ENCODE measurements at places on chromosomes 6 and 20.
A peak's percentile ranks its signal among the peaks of the same experiment; 100 is the strongest.

DNA sequence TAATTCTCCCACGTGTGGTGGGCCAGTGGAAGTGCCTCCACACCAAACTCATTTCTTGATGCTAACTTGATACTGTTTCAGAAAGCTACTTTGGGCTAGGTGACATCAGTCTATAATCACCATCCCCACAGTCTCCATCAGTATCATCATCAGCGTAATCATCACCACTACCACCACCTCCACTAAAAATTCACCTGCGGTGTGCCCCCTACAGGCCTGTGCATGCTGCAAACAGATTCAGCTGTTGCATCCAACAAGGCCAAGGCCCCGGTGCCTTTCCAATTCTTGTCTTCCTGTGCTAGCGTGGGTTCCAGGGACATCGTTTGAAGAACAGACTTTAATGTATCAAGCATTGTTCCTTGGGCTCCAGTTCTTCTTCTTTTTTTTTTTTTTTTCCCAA lies 201.3 kb upstream of the EXOC2 start:
- DNase-seq: no peak

GRCh38 chr20:45538209-45538799 lies 978 bp downstream of the WFDC6 start:
- DNase-seq: no peak

GRCh38 chr6:16712931-16713484 lies 48.3 kb downstream of the ATXN1 start:
- DNase-seq: no peak

GRCh38 chr6:35876902-35877301 lies 44.0 kb downstream of the SRPK1 start:
- DNase-seq: no peak

- no peak for DNase-seq
Observed at GRCh38 chr20:58603721-58604120, 47.4 kb upstream of the STX16 start.

- no peak for DNase-seq
Observed at GRCh38 chr6:44061375-44062104, 65.7 kb downstream of the MRPL14 start.

GRCh38 chr20:49813305-49813974 lies 812 bp downstream of the SLC9A8 start:
- no peak for DNase-seq

DNA sequence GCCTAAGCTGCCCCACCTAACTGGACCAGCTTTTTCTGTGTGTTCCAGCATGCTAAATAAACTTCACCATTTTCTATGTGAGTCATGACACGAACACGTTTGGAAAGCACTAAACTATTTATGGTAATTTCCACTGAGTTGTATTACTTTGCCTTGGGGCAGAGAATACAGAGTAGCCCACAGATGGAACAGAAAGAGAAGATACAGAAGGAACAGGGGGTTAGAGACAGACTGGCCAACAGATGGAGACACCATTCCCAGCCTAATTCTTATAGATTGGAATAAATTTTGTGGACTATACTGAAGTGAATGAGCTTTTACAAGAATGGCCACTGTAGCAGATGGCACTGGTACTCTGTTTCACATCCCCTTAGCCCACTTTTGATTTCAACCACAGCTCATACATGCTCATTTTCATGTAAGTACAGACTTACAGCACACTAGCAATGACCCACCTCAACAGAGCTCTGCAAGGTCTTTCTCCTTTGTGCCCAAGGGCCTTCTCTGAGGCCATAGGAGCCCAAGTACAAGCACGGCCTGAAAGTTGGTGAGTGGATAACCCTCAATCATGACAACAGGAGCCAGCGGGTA lies 13.1 kb upstream of the NT5DC1 start:
- DNase-seq: no peak

DNA sequence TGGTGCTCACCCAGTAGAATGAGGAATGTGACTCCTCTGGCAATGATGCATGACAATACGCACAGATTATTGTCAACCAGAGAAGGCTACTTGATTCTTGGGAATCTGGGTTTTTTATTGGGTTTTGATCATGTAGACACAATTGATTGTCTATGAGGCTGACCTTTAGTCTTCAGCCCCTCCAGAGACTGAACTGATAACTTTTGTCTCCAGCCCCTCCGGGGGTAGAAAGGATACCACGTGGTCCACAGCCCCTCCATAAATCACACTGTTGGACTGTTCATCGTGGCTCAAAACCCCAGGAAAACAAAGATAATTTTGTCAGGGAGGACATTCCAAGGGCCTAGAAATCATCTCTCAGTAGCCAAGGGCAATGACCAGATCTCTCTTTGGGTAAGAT lies 57.5 kb upstream of the ADGRF5 start:
- no peak for DNase-seq

GRCh38 chr20:35643045-35643444 lies 21.7 kb downstream of the CPNE1 start:
- DNase-seq: no peak

DNA sequence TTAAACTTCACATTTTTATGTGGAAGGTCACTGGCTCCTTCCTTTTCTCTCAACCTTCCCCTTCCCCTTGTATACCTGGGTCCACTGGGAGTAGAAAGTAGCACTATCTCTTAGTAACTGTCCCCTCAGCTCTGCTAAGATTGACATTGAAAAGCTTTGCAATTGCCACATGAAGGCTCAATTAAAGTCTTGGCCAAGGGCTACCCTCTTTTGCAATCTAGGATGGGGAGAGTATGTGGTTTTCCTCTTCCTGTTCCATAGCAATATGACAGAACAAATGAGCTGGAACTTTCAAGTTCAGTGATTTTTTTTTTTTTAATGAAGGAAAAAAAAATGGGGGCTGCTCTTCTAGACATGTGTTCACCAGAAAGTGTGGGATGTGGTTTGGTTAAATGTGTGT lies 37.1 kb downstream of the PROKR2 start:
- no peak for DNase-seq

GRCh38 chr20:50788045-50788991 lies 6.5 kb upstream of the BCAS4 start:
- DNase-seq: no peak

DNA sequence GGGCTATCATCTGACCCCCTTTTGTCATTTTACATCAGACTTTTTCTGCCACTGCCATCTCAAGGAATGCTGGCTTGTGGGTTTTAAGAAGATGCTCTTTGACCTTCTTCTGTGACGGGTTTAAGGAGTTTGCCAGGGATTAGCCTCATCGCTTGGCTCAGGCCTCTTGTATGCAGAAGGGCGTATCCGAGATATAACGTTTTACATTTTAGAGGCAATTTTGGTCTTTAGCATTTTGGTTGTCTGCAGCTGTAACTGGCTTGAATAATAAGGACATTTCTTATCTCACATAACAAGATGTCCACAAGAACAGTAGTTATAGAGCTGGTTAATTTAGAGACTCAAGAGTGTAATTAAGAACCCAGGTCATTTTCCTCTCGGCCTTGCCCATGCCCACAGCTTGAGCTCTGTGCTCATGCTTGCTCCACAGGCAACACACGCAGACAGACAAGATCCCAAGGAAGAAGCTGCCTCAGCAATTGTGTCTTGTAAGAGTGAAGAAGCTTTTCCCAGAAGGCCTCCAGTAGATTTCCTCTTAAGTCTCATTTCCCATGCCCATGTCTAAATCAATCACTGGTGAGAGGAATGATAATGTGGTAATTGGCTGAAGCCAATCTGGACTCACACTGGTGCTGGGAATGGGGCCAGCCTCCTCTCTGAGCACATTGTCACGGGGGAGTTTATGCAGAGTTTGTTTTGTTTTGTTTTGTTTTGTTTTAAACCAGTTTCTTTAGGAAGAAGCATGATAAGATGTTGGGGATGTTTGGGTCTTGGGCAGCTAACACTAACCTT lies 36.8 kb downstream of the PTCHD4 start:
- DNase-seq: no peak

DNA sequence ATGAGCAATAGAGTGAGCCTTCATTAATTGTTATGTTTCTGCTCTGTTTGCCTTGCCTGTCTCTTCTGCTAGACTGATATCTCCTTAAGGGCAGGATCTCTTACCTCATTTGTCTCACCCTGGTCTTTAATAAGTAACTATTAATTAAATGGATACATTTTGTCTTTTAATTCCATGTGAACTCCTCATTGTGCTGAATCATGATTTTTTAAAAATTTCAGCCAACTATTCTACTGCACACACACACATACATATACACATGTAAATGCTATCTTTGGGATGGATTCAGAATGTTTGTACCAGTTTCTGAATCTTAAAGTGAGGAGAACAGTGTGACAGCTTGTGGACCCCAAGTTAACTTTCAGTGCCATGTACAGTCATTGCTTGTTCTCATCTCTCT lies 731.1 kb upstream of the MAP3K7 start:
- DNase-seq: no peak

DNA sequence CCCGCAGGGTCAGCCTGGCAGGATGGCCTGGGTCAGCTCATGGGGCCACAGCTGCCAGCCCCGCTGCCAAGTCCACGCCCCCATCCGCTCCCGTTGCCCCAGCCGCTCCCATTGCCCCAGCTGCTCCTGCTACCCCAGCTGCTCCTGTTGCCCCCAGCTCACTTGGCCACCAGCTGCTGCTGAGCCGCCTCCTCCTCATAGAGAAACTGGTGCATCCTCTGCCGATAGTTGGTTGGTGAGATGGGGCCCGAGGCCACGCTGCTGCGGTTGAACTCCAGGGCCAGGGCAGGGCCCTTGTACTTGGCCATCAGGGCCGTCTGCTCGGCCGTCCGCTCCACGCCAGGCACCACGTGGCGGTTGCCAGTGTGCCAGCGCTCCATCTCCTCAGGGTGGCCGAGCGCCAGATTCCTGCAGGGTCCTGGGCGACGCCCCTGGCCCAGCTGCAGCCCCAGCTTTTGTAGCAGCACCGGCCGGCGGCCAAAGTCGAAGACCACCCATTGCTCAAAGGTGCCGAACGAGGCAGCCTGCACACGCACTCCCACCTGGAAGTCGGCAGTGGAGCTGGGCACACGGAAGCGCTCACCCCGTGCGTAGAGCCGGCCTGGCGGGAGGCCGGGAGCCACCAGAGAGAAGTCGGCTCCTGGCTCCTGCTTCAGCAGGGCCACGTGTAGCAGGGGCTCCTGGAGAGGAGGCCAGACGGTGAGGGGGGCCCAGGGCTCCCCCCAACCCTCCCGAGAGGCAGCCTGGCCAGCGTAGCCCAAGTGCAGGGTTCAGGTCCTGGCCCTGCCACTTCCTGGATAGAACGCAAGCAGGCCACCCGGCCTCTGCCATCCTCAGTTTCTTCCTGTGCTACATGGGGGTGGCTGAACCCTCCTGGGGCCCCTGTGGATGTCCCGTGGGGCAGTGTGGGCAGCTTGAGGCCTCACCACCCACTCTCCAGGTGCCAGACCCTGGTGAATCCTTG lies 4.8 kb downstream of the HELZ2 start:
- DNase-seq: no peak

DNA sequence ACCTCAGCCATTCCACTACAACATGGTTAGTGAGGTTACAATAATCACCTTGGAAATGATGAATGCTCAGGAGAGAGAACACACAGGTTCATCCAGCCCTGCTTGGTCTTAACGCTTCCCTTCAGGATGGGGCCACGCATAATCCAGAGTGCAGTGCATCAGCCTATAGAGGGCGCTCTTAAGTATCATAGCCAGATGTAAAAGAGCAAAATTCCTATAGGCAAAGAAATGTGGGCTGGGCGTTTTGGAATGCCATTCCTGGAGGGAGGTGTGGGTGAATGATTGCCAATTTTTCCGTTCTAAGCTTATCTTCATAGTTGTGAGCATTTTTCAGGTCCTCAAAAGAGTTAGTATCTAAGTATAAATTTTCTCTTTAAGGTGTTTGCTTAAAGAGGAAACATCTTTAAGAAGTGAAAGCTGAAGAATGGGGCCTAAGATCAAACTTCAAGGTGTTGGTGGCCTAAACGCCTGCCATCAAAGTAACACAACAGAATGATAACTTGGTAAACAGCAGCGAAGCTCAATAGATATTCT lies 1.8 kb downstream of the RIPOR2 start:
- DNase-seq: no peak

- no peak for DNase-seq
Observed at GRCh38 chr6:11139051-11139960, 27.8 kb upstream of the ERVFRD-1 start.

DNA sequence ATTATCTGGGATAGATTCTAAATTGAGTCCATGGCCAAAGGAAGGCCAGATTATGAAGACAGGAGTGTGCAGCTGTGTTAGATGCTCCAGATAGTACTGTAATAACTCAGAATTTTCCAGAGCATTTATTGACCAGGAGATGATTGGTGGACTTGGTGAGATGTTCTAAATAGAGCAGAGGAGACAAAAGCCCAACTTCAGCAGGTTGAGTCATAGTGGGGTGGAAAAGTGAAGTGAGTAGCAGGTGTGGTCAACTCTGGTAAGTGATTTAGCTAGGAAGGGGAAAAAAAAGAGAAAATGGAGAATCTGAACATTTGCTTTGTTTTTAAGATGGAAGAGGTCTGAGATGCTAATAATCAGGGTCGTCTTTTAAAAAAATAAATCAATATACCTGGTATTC lies 227.4 kb downstream of the TMEM200A start:
- DNase-seq: no peak

GRCh38 chr20:878511-879307 lies 37.4 kb downstream of the ANGPT4 start:
- no peak for DNase-seq

GRCh38 chr6:112037783-112038216 lies 16.1 kb upstream of the CCN6 start:
- no peak for DNase-seq

GRCh38 chr20:14488212-14488611 lies 150.8 kb upstream of the FLRT3 start:
- DNase-seq: no peak

- DNase-seq: no peak
Observed at GRCh38 chr6:156844089-156844488, 66.9 kb downstream of the ARID1B start.

DNA sequence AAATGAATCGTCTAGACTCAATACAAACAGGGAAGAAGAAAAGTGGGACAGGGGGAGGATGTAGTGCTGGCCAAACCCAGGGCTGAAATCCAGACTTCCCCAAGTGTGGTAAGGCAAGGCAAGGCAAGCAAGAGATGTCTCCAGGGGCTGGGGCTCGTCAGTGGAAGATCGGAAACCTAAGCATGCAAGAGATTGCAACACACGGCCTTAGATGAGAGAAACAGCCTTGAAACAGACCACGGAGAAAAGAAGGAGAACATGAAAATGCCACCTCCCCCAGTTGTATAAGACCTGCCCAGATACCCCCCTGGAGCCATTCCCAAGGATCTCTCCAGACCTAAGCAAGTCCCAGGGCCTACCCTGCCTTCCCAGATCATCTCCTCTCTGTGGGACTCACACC lies 20.0 kb downstream of the VEGFA start:
- no peak for DNase-seq

GRCh38 chr6:43723737-43724295 lies 36.2 kb upstream of the MRPS18A start:
- DNase-seq: peak; percentile 60

- no peak for DNase-seq
Observed at GRCh38 chr20:24950128-24950835, 1.2 kb downstream of the CST7 start.

DNA sequence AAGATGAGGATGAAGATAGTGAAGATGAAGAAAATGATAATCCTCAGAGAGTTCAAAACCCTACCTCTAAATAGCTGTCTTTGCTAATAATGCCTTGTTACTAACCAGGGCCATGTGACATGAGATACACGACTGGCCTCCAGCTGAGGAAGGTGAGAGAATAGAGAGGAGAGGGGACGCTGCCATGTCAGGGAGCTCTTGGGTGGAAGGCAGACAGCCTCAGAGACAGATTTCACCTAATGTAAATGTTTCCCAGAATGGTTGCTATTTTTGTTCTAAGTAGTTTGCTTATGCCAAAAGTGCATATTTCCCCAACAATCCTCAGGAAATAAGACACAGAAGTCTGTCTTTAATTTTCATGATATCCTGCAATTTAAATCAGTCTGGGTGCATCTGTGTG lies 138.4 kb downstream of the ELOVL4 start:
- DNase-seq: no peak

GRCh38 chr20:16806061-16806460 lies 57.9 kb downstream of the OTOR start:
- no peak for DNase-seq

Data from NCI-H2029 treated with DMSO at 0.1 percent for 48 hours (cell line).